ENCODE measurements at places on chromosomes 6 and 20.

DNA sequence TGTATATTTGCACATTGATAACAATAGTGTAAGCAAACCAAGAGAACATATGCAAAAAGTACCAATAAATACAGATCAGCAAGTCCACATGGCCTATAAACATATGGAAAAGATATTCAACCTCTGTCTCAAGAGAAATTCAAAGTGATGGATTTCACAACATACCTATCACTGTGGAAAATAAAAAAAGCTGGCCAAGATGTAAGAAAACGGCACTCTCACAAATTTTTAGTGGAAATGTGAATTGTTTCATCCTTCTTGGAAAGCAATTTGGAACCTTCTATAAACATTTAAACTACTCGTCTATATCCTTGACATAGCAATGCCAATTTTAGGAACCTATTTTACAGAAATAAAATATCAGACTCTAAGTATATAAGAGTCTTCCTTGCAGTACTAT is 559.8 kb downstream of the QKI start:
- DNase-seq, result no peak

GRCh38 chr6:33168639-33169038 is 23.6 kb downstream of the COL11A2 start:
- DNase-seq, result no peak

GRCh38 chr20:44479643-44480042 is 4.0 kb downstream of the TTPAL start:
- no peak for DNase-seq

GRCh38 chr6:108665495-108666196 is 104.9 kb downstream of the FOXO3 start:
- no peak for DNase-seq

- no peak for DNase-seq
Measured at GRCh38 chr20:11607047-11607446, 310.6 kb upstream of the BTBD3 start.

- DNase-seq, result no peak
Measured at GRCh38 chr6:2531426-2532215, 219.1 kb downstream of the MYLK4 start.

GRCh38 chr6:166786704-166787293 is 159.7 kb upstream of the RPS6KA2 start:
- peak; percentile 38 for DNase-seq

DNA sequence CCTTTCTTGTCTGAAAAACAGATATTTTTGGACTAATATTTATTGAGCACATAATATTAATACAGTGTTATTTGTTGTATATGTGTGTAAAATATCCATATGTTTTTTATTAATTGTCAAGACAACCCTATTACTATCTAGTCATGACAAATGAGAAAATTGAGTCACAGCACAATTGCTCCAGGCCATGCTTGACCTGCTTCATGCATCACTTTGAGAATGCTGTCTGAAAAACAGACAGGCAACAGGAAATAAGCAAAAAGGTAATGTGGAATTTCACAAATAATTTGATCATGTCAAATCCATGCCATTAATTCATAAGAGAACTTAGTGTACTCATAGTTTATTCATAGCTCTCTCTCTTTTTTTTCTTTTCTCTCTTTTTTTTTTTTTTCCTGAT is 246.5 kb downstream of the RIMS1 start:
- no peak for DNase-seq

GRCh38 chr6:136468711-136469110 is 81.5 kb downstream of the MAP7 start:
- no peak for DNase-seq

DNA sequence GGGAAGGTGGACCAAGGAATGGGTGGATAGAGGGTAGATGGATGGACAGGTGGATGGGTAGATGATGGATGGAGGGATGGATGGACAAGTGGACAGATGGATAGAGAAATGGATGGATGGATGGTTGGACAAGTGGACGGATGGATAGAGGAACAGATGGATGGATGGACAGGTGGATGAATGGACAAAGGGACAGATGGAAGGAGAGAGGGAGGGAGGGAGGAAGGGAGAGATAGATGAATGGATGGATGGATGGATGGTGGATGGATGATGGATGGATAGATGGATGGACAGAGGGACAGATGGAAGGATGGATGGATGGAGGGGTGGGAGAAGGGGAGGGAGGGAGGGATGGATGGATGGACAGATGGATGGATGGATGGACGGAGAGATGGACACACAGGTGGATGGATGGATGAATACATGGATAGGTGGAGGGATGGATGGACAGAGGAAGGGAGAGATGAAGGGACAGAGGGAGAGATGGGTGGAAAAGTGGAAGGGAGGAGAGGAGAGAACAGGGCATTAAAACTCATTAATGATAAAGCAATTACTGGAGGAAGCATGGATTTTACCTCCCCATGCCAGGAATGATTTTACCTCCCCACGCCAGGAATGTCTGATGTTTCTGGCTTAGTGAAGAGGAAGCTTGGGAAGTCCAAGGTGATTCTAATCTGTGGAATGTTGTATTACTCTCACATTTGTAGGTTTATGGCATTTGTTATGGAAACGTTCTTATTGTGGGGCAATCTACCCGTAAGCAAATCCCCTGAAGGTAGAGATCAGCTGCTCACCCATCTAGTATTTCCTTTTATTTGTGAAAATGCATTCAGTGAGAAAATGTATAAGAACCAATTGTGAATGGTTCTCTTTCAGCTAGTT is 383.3 kb downstream of the TAF4 start:
- no peak for DNase-seq

DNA sequence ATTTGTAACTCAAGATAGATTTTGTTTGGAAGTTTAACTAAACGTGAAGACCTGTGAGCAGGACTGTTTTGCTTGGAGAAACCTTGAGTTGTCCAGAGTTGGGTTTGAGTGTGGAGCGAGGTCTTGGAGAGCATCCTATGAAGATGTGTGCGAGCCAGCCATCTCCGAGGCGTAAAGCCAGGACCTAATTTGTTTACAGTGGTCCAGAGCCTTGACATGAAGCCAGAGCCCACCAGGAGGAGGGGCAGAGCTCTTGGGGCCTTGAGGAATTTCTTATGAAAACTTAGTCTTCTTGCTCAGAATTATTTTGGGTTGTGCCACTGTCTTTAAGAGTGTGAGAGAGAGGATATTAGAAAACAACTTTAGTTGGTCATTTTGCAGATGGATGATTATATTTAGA is 6.3 kb downstream of the CHMP4B start:
- DNase-seq, result no peak

DNA sequence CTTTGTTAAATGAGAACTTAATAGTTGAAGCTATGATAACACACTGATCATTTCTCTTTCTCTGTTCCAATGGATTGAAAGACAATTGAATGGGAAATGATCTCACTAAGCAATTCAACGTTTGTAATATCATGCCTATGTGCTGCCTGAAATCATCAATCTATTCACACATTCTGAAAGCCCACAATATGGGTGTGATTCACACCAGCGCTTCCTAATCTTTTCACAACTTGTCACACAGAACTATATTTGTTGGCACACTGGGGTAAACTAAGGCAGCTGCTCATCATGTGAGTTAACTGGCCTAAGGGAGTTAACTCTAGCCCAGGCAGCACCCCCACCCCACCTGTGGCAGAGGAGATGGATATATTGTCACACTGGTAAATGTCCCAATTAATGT is 37.1 kb upstream of the UTRN start:
- DNase-seq, result no peak

DNA sequence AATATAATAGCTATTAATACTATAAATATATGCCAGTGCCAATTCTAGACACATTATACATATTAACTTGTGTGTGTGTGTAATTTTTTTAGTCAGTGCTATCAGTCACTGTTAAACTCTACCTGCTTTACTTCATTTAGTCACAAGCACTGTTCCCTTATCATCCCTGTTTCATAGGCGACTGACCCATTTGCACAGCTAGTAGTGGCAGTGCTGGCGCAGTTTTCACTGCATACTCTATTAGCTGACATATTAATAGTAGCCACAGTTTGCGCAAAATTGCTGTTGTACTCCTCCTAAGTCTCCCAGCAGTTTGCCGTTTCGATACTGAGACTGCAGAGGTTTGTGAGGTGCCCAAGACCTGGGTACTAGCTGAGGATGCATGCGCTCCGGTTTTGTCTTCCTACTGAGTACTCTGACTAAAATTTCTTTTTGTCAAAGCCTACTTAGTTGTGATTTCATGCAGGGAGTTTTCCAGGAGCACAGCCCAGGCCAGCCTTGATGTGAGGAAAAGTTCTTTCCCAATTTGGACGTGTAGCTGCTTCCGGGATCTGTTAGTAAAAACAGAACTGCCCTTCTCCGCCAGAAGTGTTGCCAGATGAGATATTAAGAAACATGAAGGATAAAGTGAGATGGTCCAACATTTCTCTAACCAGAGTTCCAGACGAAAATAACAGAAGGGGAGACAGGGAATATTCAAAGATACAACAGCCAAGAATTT is 5.6 kb downstream of the BAG2 start:
- no peak for DNase-seq

GRCh38 chr6:31246051-31246521 is 25.8 kb downstream of the HLA-C start:
- no peak for DNase-seq

Data from CD4-positive, alpha-beta T cell treated with Interleukin-6 for 4 hours (primary cell).